ENCODE measurements at places on chromosomes 11 and 22. TPM values are rescaled to one million over a fixed set of nuclear protein-coding genes. Genes with fewer than 3 reads are reported as not detected.

The SEC14L2 gene
- 7.1 TPM for total RNA-seq

The PHETA2 gene
- 15.4 TPM for total RNA-seq

The NAP1L4 gene
- 92.7 TPM for total RNA-seq

DNA sequence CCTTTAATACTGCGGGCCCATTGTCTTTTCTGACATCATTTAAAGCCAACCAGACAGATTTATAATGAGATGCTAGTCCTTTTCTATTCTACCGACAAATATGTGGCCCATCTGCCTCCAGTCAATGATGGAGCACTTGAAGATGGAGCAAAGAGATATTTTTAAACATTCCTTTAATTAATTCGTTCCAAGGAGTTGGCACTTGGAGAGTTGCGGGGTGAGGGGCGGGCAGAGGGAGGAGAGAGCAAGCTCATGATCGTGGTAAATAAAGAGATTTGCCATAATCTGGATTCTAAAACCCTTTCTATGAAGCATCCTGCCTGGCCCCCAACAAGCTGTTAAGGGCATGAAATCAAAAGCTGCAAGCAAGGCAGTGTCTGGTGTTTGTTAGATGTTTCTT lies 5.0 kb downstream of the SLC1A2 start:
- no peak overlapping the region for H3K4me3 ChIP-seq
- no peak overlapping the region for H3K27ac ChIP-seq
- H3K36me3 ChIP-seq, result no peaks in the 10 kb centered on the region
- H3K27me3 ChIP-seq, result peaks cover 28% of the 10 kb centered on the region

GRCh38 chr22:29887358-29887757 lies 4.4 kb downstream of the MTMR3 start:
- no peaks in the 10 kb centered on the region for H3K36me3 ChIP-seq
- no peak overlapping the region for H3K4me3 ChIP-seq
- H3K4me1 ChIP-seq, result peaks cover 42% of the 10 kb centered on the region
- no peak overlapping the region for H3K27ac ChIP-seq
- DNase-seq, result no peak
- no peaks in the 10 kb centered on the region for H3K27me3 ChIP-seq

The OR52H1 gene
- total RNA-seq, result 0.90 TPM

GRCh38 chr22:36134182-36134581 lies 26.4 kb downstream of the APOL3 start:
- no peaks in the 10 kb centered on the region for H3K27me3 ChIP-seq
- H3K27ac ChIP-seq, result no peak overlapping the region
- H3K36me3 ChIP-seq, result no peaks in the 10 kb centered on the region
- H3K4me3 ChIP-seq, result no peak overlapping the region

The MYEOV gene
- 0.23 TPM for total RNA-seq

The CCDC179 gene
- total RNA-seq, result not detected

GRCh38 chr11:126122863-126123262 lies 60.2 kb upstream of the CDON start:
- no peak overlapping the region for H3K4me3 ChIP-seq
- no peaks in the 10 kb centered on the region for H3K4me1 ChIP-seq
- H3K36me3 ChIP-seq, result no peaks in the 10 kb centered on the region
- no peaks in the 10 kb centered on the region for H3K27me3 ChIP-seq

DNA sequence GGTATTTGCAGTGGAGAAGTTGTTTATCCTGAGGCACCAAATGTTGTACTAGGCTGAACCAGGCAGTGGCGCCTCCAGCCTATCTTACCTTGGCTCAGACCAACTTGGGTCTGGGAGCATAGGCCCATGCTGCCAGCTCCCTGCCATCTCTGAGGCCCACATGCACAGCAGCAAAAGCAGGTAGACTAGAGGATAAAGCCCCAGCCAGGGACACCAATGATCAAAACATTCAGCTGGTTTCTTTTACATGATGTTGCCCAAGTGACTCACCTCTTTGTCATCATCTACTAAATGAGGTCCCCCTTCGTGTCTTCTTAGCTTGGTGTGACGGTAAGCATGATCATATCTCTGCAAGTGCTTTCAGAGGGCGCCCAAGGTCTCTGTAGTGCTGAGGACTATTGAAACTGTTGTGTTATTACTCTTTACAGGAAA lies 112.1 kb upstream of the DRD2 start:
- no peaks in the 10 kb centered on the region for H3K4me1 ChIP-seq
- H3K36me3 ChIP-seq, result no peaks in the 10 kb centered on the region
- H3K27me3 ChIP-seq, result no peaks in the 10 kb centered on the region

DNA sequence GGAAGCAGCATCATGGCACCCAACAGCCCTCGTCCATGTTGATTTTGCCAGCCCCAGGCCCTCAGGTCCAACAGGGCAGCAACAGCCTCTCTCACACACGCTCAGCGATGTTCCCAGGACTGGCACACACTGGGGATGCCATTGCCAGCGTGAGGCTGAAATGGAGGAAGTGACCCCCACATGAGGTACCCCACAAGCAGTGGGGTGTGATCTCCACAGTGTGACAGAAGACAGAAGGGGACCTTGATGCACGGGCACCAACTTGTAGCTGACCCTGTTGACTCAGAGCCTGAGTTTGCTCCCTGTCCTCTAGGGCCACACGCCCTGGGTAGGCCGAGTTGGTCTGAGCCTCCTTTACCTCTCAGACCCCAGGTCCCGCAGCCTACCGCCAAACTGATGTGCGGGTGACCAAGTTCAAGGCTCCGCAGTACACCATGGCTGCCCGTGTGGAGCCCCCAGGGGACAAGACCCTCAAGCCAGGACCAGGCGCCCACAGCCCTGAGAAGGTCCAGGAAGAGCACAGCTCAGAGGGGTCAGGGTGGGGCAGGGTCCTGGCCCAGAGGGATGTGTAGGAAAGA lies 6.2 kb downstream of the SCGB1C1 start:
- H3K4me3 ChIP-seq, result no peak overlapping the region
- peak; percentile 63 for DNase-seq
- H3K36me3 ChIP-seq, result peaks cover 21% of the 10 kb centered on the region
- no peaks in the 10 kb centered on the region for H3K27me3 ChIP-seq

The TPBGL gene
- 0.64 TPM for total RNA-seq

All from upper lobe of right lung (tissue), 1 donor.